ENCODE measurements at places on chromosomes 3 and 15. TPM values are rescaled to one million over a fixed set of nuclear protein-coding genes. Genes with fewer than 3 reads are reported as not detected.

The SERPINI2 gene
- total RNA-seq, result not detected

The LNP1 gene
- 2.7 TPM for total RNA-seq

The GXYLT2 gene
- 29.0 TPM for total RNA-seq

The AP3B2 gene
- total RNA-seq, result 0.26 TPM

The NME9 gene
- not detected for total RNA-seq

Data from epithelial cell of alveolus of lung (primary cell).